ENCODE measurements at places on chromosomes 4 and X.
A peak's percentile ranks its signal among the peaks of the same experiment; 100 is the strongest.

DNA sequence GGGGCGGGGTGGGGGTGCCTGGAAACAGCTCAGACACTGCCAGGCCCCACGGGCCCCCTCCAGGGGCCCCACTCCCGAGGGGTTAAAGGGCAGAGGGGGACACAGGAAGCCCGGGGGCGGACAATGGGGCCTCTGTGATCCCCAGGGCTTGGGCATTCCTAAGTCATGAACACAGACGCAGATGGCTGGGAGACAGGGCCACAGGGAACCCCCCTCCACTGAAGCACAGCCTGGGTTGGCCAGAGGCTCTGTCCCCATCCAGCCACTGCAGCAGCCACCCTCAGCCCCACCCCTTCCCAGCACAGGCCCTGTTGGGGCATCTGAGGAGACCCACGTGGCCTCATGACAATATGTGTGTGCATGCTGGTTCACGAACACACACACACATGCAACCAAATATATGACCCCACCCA is 3.9 kb downstream of the L1CAM start:
- no peak for DNase-seq

- no peak for DNase-seq
Measured at GRCh38 chrX:103730796-103731493, 20.2 kb downstream of the TMEM31 start.

DNA sequence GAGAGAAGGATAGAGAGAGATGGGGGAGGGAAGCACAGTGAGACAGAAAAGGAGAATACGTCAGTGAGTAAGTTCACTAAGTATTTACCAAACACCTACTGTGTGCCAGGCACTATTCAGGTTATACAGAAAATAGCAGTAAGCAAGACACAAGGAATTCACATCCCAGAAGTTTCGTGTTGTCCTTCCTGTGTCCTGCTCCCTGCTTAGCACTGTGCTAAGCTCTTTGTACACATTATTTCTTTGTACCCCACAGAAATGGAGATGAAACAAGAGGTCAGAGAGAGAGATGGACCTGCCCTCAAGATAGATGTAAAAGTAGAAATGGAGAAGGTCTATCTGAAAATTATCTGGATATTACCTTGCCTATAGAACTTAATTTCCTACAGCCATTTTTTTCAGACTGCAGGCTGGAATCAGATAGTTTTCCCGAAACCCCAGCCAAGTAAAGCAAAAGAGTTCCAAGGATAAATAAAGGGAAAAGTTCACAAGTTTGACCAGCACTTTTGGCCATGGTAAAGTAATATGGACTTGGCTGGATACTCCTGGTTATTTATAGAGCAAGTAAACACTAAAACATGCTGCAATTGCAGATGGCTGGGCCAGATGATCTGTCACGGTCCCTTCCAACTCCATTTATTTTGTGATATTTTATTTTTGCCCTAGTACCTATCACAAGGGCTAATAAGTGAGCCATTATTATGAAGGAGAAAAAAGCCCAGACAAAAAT is 353.7 kb upstream of the SLC7A11 start:
- DNase-seq, result no peak

DNA sequence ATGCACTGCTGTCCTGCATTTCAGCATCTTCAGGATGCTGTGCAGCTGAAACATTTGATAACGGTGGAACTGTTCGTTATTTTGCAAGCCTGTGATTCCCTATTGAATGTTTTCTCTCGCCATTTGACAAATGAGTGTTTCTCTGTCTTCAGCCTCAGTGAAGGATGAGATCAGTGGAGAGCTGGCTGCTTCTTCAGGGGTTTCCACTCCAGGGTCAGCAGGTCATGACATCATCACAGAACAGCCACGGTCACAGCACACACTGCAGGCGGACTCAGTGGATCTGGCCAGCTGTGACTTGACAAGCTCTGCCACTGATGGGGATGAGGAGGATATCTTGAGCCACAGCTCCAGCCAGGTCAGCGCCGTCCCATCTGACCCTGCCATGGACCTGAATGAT is 52.6 kb downstream of the HTT start:
- DNase-seq, result no peak

DNA sequence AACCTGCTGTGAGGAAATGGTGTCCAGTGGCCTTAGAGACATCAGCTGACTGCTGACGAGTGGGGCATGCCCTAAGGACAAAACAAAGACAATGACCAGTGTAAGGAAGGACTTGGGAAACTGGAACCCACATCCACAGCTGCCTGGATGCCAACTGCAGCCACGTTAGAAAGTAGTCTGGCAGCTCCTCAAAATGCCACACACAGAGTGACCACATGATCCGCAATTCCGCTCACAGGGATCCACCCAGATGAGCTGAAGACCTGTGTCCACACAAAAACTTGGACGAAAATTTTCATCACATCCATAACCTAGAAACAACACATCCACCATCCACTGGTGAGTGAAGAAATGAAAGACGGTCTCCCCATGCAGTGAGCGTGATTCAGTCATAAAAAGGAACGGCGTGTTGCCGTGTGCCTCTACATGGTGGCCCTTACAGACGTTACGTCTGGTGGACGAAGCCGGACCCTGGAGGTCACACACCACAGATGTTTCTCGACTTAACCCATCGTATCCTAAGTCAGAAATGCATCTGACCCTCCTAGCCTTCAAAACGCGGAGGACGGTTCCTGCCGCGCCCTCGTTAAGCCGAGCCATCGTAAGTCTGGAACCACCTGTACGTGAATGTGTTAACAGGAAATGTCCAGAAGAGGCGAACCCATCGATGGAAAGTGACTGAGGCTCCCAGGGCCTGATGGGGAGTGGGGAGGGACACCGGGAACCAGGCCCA is 40.6 kb upstream of the MXD4 start:
- DNase-seq, result no peak

DNA sequence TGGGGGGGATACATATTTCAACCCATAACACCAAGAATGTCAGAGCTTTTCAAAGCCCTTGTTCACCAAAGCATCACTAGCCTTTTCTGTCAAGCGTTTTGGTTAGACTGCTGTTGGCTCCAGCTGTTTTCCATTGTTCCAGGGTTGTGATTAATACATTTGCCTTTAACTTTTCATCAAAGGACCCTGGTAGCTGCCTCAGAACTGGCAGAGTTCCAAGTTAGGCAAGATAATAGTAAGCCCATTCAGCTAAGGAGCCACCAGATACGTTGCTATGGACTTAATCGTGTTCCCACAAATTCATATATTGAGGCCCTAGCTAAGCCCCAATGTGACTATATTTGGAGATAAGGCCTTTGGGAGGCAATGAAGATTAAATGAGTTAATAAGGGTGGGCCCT is 37.1 kb downstream of the ENOPH1 start:
- no peak for DNase-seq

DNA sequence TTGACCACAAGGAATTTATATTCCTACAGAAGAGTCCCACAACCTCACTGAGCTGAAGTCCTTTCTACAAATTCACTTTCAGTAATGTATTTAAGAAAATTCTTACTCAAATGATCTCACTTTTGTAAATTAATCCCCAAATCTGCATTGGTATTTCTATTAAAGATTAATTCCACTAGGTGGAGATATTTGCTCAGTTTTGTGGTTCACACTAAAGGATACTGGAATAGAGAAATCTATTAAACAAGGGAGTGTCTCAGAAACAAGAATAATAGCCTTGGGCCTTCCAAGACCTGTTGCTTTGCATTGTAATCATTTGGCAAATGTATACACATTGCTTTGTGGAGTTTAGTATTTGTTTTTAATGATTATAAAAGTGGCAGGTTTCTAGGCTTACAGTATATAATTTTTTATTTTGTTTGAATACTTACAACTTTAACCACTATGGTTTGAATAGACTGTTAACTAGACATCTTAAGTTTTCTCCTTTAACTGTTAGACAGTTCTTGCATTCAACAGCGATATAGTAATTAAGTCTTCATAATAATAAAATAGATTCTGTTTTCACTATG is 25.9 kb downstream of the CFAP299 start:
- DNase-seq, result no peak

DNA sequence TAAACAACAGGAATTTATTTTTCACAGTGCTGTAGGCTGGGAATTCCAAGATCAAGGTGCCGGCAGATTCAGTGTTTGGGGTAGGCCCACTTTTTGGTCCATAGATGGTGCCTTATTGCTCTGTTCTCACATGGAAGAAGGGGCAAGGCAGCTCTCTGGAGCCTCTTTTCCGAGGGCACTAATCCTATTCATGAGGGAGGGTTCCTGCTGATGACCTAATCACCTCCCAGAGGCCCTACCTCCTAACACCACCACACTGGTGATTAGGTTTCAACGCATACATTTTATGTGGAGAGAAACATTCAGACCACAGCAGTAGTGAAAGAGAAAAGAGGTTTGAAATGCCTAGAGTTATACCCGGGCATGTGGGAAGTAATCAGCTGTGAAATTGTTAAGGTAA is 1.4 kb upstream of the POLA1 start:
- DNase-seq, result no peak

DNA sequence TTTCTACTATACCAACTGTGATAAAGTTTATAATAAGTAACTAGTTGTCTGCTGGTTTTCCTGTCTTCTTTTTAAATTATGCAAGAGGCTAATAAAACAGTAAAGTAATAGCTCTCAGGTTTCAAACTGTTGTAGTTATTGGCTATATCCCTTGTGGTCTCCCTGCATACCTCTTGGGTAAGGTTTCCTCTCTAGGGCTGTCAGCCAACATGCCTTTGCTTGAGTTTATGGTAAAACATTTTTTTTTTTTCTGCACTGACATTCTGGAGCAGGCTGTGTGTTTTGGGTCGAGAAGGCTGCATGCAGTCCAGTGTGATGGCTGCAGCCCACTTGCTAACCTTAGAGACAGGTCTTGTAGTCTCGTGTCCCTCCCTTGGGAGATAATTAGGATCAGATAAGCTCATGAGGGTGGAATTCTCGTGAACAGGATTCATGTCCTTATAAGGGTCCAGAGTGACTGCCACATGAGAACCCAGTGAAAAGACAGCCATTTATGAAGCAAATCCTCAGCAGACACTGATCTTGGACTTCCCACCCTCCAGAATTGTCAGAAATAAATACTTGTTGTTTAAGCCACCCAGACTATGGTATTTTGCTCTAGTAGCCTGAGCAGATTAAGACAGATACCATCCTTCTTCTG is 831.2 kb downstream of the CCSER1 start:
- no peak for DNase-seq

DNA sequence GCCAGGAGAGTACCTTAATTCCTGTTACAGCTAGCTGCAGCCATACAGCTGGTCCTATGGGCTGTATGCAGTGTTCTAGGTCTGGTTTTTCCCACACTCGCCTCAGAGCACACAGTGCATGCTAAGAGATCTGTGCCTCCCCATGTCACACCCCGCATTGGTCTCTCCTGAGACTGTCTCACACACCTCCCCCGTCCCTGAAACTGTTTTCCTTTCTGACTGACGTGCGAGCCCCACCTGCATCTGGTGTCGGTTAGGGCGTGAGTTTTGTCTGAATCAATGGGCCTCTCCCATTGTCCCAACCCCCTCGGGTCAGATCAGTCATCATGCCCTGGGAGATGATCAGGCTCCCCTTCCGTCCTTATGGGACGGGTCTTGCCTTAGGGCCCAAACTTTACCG is 3.4 kb upstream of the UGT8 start:
- DNase-seq, result no peak

- no peak for DNase-seq
Measured at GRCh38 chrX:10507876-10508275, 112.5 kb downstream of the MID1 start.

GRCh38 chr4:153198719-153199118 is 5.5 kb upstream of the TRIM2 start:
- no peak for DNase-seq

GRCh38 chr4:81503586-81503985 is 31.9 kb upstream of the RASGEF1B start:
- DNase-seq, result no peak

DNA sequence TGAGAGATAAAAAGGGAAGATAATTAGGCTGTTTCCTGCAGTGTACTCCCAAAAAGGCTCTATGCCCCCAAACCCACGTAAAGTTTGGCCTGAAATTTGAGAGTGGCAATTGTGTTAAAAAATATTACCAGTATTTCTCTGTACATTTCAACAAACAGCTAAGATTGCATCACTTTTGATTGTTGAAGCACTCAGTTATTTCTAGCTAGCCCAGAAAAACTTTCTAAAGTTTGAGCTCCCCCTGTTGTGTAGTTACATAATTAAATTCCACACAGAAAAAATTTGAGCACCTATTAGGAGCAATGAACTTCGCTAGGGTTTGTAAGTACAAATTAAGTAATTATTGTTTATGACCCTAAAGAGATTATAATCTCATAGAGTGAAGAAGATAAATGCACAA is 109.4 kb downstream of the DLG3 start:
- no peak for DNase-seq

DNA sequence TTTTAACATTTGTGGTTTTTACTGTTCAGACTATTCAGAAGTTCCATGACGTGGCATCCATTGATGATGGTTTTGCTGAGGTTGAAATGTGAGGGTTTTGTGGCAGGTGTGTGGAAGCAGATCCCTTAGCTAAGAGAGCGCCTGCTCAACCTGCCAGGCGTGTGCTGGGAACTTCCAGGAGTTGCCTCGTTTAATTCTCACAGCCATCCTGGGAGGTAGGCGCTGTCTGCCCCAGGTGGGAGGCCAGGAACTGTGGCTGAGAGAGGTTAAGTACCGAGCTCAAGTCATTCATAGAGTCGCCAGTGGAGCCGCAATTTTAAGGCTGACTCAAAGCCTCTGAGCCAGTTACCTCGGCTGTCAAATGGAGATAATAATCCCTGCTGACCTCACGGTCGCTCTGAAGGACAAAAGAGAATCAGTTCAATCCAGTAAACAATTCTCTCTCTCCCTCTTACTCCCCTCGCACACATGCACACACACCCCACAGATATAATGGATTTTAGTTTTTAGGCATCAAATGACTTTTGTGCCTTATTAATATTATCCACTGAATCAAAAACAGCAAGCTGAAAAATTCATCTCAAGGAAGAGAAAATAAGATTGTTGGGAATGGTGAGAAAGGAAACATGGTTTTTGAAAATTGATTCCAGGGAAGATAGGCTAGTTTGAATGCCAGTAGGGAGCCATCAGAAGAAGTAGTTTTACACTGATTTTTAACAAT is 171.3 kb downstream of the PTTG2 start:
- DNase-seq, result peak; percentile 55

- DNase-seq, result no peak
Measured at GRCh38 chrX:136080766-136081165, 66.6 kb upstream of the FHL1 start.

DNA sequence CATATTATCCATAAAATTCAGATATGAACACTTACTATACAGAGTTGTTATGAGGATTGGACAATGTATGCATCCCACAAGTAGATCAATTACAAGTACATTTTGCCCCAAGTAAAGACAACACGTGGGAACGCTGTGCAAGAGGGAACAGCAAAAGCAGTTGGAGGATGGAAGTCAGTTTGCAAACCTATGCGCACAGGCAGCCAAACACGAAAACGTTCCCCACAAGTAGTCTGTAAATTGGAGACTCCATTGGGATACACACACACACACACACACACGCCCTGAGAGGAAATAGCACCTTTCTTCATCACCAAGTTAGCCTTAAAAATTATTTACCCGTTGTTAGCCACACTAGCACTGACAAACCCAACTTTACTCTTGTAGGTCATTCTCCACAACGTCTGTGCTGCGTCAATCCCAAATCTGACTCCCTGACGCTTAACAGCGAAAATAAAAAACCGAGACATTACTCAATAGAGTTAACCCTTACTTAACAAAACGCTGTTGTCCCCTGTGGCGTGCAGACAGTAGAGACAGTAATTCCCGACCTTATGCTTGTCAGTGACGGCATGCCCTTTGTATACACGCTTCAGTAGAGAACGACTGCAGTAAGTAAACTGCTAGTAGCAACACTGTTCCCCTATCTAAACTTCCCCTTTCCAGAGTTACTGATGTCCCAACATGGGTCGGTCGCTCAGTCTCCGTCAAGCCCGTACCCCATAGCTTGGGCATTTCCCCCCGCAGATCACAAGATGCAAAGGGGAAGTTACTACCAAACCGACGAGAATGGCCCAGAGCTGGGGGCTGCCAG is 730 bp downstream of the MANBA start:
- no peak for DNase-seq

Measured in activated gamma-delta T cell treated with Interleukin-2 at 50 U/mL for 16 hours (primary cell).